ENCODE measurements at places on chromosomes 4 and X.

- H3K4me1 ChIP-seq = no peaks in the 10 kb centered on the region
- H3K27ac ChIP-seq = no peak overlapping the region
- H3K4me3 ChIP-seq = no peak overlapping the region
- peaks cover 30% of the 10 kb centered on the region for H3K36me3 ChIP-seq
Measured at GRCh38 chr4:1351854-1352566, 5.0 kb downstream of the UVSSA start.

GRCh38 chr4:5933116-5933515, 40.2 kb upstream of the CRMP1 start:
- no peak overlapping the region for H3K27ac ChIP-seq
- H3K4me3 ChIP-seq = no peak overlapping the region
- H3K27me3 ChIP-seq = no peaks in the 10 kb centered on the region

DNA sequence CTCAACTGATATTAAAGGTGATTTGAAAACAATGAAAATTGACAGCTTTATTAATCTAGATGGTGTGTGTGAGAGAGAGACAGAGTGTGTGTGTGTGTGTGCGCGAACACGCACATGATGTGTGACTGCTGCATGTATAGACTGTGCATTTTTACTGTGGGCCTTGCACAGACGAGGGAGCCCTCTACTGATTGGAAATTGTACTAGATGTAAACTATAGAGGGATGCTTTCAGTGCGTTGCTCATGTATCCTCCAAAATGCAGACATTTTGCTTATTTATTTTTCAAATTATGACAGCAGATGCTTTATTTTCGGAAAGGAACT, 168.4 kb upstream of the GK2 start:
- H3K36me3 ChIP-seq = no peaks in the 10 kb centered on the region
- no peak overlapping the region for H3K4me3 ChIP-seq
- H3K27me3 ChIP-seq = no peaks in the 10 kb centered on the region
- no peak overlapping the region for H3K27ac ChIP-seq
- DNase-seq = no peak
- peaks cover 1% of the 10 kb centered on the region for H3K4me1 ChIP-seq

DNA sequence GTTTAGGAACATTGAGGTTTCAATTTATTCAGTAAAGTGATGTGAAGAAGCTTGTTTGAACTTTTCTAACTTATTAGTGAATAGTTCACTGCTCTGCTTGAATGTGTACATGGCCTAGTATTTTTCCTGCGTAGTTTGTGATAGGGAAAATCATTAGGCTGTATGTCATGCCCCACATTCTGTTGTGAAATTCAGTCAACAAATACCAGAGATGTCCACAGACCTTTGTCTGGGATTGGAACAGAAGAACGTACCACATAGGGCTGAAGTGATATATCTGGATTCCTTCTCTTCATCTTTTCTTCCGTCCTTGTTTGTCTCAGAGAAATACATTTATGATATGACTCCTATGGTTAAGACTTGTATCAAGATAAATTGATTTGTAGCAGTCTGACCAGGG, 88.8 kb upstream of the PLS3 start:
- H3K4me1 ChIP-seq = no peaks in the 10 kb centered on the region
- H3K4me3 ChIP-seq = no peak overlapping the region
- no peak for DNase-seq
- H3K27me3 ChIP-seq = no peaks in the 10 kb centered on the region
- no peak overlapping the region for H3K27ac ChIP-seq

Measured in iPS DF 6.9 (cell line).